ENCODE measurements at places on chromosomes 11 and 22.

GRCh38 chr11:8060146-8060719 is 20.8 kb upstream of the TUB start:
- no peak for DNase-seq

DNA sequence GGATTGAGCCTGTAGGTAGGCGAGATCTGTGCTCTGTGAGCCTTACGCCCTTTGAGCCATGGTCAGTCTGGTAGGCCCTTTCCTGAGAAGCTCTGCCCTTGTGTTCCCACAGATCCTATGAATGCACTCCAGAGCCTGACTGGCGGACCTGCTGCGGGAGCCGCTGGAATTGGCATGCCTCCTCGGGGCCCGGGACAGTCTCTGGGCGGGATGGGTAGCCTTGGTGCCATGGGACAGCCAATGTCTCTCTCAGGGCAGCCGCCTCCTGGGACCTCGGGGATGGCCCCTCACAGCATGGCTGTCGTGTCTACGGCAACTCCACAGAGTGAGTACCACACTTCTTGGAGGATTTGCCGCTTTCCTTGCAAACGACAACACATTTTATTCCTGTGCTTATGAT is 47.4 kb downstream of the MED15 start:
- no peak for DNase-seq

DNA sequence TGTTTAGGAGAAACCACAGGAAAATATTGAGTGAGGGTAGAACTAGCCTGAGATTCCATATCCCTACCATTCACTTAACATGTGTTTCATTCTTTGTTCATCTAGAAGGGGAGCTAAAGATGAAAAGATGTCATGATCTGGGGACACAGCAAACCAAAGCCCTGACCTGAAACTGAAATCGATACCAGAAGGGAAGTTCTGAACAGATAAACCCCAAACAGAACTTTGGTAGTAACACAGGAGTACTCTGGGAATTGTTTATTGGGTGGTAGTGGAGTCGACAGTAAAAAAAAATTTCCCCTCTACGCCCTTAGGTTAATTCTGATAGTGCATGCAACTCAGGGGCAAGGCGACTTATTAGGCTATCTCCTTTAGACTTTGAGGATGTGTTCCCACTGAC is 27.2 kb downstream of the OR2AT4 start:
- DNase-seq = no peak

DNA sequence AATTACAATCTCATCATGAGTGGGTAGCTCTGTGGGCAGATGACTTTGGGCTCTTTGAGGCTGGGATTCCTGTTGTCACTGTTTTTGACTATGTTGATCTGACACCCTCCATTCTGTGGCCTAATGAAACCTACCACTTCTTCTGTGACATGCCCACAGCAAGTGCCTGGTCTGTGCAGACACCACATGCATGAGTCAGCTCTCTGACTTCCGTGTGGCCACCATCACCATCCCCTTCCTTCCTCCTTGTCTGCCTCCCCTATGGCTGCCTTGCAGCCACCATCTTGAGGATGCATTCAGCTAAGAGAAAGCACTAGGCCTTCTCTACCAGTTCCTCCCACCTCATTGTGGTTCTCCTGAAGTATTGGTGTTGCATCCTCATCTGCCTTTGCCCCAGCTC is 15.3 kb upstream of the OR10V1 start:
- DNase-seq = no peak

DNA sequence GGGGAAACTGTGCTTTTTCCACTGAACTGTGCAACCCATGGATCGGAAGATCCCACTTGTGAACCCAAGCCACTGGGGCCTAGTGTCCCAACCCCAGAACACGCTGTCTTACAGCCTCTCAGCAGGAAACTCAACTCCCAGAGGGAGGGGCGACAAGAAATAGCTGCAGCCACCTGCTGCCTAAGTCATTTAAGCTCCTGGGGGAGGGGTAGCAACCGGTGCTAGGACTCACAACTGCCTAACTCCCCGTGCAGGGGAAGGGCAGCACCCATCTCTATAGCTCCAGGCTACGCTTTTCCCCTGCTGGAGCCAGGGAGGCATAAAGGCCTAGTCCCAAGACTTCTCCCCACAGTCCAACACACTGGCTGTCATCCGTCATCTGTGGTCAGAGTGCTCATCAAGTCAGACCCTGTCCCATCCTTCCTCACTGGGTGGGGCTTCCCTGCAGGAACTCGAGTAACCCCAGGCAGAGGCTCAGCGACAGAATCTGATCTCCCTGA is 363.0 kb downstream of the LUZP2 start:
- DNase-seq = no peak

GRCh38 chr11:12687740-12688139 is 13.5 kb downstream of the TEAD1 start:
- DNase-seq = no peak

DNA sequence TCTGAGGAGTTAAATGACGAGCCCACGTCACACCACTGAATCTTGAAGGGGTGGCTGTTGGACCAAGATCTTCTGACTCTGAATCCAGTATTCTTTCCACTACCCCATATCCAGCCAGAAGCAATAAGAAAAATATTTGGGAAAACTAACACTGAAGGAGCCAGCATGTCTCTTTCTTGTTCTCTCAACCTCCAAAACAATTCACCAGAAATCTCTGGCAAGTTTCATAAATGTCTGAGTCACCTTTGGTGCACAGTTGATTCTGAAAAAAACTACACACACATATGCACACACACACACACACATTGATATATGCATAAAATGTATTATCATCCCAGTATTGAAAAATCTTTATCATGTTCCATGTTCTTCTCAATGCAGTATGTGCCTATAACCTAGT is 104.3 kb upstream of the BLID start:
- no peak for DNase-seq

- DNase-seq = no peak
These were observed 101.9 kb downstream of the GGTLC2 start for GRCh38 chr22:22746061-22746962.

- DNase-seq = no peak
These were observed 52.3 kb downstream of the ZNRF3 start for GRCh38 chr22:28935713-28936112.

- DNase-seq = no peak
These were observed 7.3 kb downstream of the C11orf97 start for GRCh38 chr11:94519478-94520084.

GRCh38 chr11:60923326-60923725 is 934 bp upstream of the TMEM132A start:
- DNase-seq = no peak

DNA sequence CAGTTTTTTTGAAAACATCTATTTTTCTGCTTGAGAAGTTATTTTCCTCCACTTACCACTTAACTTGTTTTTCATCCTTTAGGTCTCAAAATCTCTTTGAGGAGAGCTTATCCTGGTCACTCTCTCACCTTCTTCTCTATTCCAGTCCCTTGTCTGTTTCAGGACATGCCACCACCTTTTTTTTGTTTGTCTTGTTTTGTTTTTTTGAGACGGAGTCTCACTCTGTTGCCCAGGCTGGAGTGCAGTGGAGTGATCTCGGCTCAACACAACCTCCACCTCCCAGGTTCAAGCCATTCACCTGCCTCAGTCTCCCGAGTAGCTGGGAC is 4.6 kb upstream of the BCL2L13 start:
- no peak for DNase-seq

GRCh38 chr11:76694664-76695063 is 24.1 kb upstream of the LRRC32 start:
- no peak for DNase-seq

- DNase-seq = no peak
These were observed 9.6 kb downstream of the ADM start for GRCh38 chr11:10314199-10315072.

DNA sequence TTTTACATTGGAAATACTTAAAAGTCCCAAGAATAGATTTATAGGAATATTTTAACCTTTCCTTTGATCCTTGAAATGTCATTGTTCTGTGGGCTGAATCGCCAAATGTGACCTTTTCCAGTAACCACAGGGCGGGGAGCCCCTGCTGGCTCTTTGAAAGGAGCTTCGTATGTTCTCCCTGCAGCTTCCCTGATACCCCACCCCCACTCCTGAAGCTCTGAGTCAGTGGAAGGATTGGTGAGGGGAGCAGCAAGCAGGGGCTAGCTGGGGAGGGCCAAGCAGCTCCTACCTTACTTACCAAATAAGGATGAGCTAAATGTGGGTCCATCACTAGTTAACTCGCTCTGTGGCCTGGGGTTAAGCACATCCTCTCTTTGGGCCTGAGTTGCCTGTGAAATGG is 87.7 kb downstream of the CHST1 start:
- DNase-seq = no peak

GRCh38 chr11:643849-644738 is 7.0 kb downstream of the DRD4 start:
- DNase-seq = no peak

DNA sequence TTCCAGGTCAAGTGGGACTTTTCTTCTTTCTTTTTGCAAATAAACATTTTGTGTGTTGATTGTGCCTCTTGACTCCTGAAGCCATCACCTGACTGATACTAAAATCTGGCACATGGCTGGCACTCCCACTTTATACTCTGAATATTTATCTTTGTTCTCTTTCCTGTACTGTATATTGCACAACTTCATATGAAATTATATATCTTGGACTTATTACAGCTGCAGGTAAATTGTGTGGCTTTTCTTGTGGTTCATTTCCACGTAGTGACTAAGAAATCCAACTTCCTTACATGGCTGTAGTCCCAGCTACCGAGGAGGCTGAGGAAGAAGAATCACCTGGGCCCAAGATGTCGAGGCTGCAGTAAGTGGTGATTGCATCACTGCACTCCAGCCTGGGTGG is 23.7 kb upstream of the OR5B12 start:
- no peak for DNase-seq

GRCh38 chr22:48823941-48824340 is 1003.7 kb downstream of the BRD1 start:
- DNase-seq = no peak

GRCh38 chr11:119803726-119804294 is 74.8 kb upstream of the NECTIN1 start:
- no peak for DNase-seq

- no peak for DNase-seq
These were observed 26.2 kb downstream of the MPPED1 start for GRCh38 chr22:43437871-43438475.

GRCh38 chr11:9858218-9858617 is 194.3 kb downstream of the SWAP70 start:
- no peak for DNase-seq

- DNase-seq = no peak
These were observed 97.9 kb upstream of the RTL6 start for GRCh38 chr22:44595841-44596341.

- DNase-seq = no peak
These were observed 28.4 kb downstream of the ARFGAP2 start for GRCh38 chr11:47148270-47148669.

GRCh38 chr22:20155330-20156041 is 4.6 kb upstream of the CCDC188 start:
- DNase-seq = peak; percentile 79

GRCh38 chr11:15150507-15150906 is 35.8 kb downstream of the INSC start:
- DNase-seq = no peak

GRCh38 chr11:83827940-83828554 is 541.9 kb upstream of the CCDC90B start:
- DNase-seq = no peak

DNA sequence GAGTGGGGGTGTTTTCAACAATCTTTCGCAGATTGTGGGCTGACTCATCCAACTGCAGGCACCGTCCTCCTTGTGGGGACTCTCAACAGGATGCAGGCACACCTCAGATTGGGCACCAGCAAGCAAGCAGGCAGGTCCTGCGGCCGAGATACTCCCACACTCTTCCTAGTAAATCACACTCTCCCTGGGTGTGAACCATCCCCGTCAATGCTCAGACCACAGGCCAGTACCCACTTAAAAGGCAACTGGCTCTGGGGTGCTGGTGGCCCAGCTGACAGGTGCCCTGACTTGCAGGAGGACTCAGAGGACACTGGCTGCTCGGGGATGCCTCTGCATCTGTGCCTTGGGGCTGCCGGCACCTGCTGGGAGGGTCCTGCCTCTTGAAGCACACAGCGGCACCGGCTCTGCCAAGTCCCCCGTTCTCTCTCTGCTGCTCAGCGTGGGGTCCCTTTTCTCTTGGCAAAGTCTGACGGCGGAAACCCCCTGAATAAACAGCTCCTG is 282.5 kb downstream of the CTTN start:
- peak; percentile 26 for DNase-seq

DNA sequence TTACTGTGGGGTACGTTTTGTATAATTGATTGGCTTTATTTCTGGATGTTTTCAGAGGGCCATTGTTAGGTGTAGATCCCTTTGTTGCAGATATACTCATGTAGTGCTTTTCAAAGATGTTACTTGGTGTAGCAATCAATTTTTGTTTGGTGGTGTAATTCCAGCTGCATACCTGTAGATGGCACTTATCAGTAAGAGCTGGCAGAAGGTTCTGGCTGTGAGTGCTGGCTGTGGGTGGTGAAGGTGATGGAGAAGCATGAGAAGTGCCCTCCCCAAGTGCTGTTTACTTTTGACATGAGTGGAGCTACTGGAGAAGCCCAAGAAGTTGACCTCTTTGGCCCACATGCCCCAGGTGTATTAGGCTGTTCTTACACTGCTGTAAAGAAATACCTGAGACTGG is 1074.9 kb downstream of the FAM181B start:
- DNase-seq = no peak

- no peak for DNase-seq
These were observed 381.2 kb downstream of the MN1 start for GRCh38 chr22:27420195-27420816.

GRCh38 chr22:36439481-36440271 is 41.8 kb downstream of the TXN2 start:
- DNase-seq = no peak

- peak; percentile 73 for DNase-seq
These were observed 52.5 kb downstream of the GRAMD4 start for GRCh38 chr22:46672731-46673130.

- no peak for DNase-seq
These were observed 20.7 kb downstream of the SPATA19 start for GRCh38 chr11:133824593-133824992.

DNA sequence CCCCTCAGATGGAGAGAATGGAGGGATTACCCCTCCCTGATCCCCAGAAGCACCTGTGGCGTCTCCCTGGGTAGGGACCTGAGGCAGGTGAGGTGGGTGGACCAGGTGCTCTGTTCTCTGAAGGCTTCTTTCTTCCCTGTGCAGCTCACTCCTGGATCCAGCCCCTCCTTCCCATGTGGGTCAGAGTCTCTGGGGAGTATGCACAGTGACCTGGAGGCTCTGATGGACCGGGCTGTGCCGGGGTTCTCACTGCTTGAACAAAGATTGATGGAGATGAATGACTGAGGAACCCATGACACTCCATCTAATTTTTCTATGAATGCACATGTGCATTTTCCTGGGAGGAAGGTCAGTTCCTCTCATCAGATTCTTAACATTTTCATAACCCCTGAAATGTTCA is 78.6 kb upstream of the SHANK2 start:
- no peak for DNase-seq

All from DMS79 (cell line).